ENCODE measurements at places on chromosomes 7 and 10. TPM values are rescaled to one million over a fixed set of nuclear protein-coding genes. Genes with fewer than 3 reads are reported as not detected.
A peak's percentile ranks its signal among the peaks of the same experiment; 100 is the strongest.

CDK14 gene
- 9.5 TPM for total RNA-seq

C7orf57 gene
- 0.28 TPM for total RNA-seq

GNGT1 gene
- total RNA-seq: not detected

IMMP2L gene
- 9.1 TPM for total RNA-seq

CRPPA gene
- total RNA-seq: 0.35 TPM

- DNase-seq: peak; percentile 64
Measured at GRCh38 chr10:43105102-43105955, 28.5 kb downstream of the RET start.

- no peak for DNase-seq
Measured at GRCh38 chr7:101910991-101911799, 93.8 kb downstream of the CUX1 start.

GRCh38 chr7:44257618-44258422, 57.0 kb downstream of the YKT6 start:
- peak; percentile 61 for DNase-seq

DNA sequence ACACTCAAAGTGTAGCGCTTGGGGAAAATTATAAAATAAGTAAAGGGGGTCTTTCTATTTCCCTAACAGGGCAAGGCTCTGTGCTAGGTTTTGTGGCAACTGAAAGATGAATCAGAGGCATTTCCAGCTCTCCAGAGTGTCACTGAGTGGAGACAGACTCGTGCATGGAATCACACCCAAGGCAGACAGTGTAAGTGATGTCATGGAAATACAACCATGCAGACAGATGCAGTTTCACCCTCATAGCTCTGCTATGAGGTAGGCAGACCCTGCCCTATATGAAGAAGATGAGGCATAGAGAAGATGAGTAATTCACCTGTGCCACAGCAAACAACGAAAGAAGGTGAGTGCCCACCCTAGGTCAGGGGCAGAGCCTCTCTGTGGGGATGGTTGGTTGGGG, 57.2 kb upstream of the PITRM1 start:
- peak; percentile 23 for DNase-seq

GRCh38 chr10:89414146-89414878, at the start of gene IFIT5:
Gene IFIT5 (plus strand): TSS chr10:89414568. CDS start chr10:89414799, 231 bp downstream.
- peak; percentile 74 for DNase-seq

DNA sequence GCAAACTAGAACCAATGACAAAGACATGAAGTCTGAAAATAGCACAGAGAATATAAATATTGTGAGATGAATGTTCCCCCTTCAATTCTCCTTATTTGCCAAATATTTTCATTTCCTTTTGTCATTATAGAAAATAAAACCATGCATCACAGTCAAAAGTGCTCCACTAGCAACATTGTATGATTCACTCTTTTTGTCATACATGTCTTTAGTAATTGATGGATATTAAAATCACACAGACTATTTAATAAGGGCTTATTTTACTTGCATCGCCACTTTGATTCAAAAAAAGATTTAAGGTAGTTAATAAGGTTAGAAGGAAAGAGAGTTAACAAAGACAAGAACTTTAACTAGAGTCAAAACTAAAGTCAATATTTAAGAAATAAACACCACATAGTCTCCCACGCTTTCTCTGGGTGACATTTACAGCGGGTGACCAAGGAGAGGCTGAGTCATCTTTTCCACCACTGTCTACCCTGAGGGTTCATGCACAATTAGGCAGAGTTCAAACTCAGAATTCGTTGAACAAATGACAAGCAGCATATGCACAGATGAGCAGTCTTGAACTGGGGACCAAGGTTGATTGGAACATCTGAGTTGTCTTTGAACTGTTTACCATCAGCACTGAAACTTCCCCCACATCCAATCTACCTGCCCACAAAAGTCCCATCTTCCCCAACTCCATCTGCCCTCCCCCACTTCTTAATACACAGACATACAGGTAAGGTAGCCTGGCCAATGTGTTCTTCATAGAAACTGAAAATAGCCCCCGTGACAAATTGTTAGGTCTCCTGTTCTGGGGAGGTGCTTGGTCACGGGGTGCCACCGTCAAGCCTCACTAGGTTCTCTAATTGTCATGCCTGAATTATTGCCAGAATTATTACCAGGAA, 42.5 kb downstream of the C7orf25 start:
- DNase-seq: no peak

DNA sequence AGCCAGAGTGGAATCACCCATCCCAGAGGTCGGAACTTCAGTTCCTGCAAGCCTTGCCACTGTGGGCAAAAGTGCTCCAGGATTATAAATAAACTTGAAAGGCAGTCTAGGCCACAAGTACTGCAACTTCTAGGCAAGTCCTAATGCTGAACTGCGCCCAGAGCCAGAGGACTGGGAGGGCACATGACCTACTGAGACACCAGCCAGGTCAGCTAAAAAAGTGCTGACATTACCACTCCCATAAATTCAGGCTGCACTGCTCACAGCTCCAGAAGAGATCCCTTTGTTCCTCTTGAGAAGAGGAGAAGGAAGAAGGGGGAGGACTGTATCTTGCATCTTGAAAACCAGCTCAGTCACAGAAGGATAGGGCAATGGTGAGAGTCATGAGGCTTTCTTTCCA, 1084.1 kb upstream of the PHF14 start:
- no peak for DNase-seq

- peak; percentile 17 for DNase-seq
Measured at GRCh38 chr7:74449809-74450397, 3.8 kb upstream of the GTF2IRD1 start.

Data from foreskin keratinocyte (primary cell).